ENCODE measurements at places on chromosomes 16 and 17. TPM values are rescaled to one million over a fixed set of nuclear protein-coding genes. Genes with fewer than 3 reads are reported as not detected.

GRCh38 chr17:64739316-64740058 is 77.4 kb upstream of the SMURF2 start:
- DNase-seq: peak; percentile 68

- DNase-seq: no peak
These were observed 3.3 kb downstream of the RPL13 start for GRCh38 chr16:89563639-89564392.

- no peak for DNase-seq
These were observed 836.1 kb upstream of the CDH8 start for GRCh38 chr16:62872339-62872738.

GRCh38 chr16:67846063-67846319 is 742 bp upstream of the NUTF2 start:
- no peak for DNase-seq

The MRPL45 gene
- total RNA-seq: 49.3 TPM

GRCh38 chr16:13038591-13038990 is 137.2 kb downstream of the SHISA9 start:
- no peak for DNase-seq

The IL21R gene
- not detected for total RNA-seq

The SRCIN1 gene
- 2.9 TPM for total RNA-seq

DNA sequence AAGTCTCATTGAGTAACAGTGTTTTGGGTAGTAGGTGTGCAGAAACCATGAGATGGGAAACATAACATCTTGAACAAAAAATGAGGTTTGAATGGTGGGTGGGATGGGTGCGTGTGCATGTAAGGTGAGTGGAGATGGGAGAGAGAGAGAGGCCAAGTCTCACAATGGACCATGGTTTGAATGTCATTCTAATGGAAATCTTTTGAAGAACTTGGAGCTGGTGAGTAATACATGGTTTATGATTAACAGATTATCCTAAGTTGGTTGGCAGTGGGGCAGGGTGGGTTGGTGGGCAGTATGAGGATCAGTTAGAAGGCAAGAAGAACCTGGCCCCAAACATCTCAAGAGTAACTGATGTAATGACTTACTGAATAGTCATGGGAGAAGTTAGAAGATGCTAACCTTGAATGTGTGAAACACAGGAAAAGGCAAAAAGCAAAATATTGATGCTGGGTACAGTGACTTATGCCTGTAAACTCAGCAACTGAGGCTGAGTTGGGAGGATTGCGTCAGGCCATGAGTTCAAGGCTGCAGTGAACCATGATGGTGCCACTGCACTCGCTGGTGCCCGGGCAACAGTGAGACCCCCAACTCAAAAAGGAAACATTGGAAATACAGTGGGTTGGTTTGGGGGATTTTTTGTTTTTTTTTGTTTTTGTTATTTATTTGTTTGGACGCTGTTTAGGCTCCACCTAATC is 32.7 kb downstream of the ZNF207 start:
- no peak for DNase-seq

Data from endodermal cell (in vitro differentiated cells).